ENCODE measurements at places on chromosomes 2 and 18. TPM values are rescaled to one million over a fixed set of nuclear protein-coding genes. Genes with fewer than 3 reads are reported as not detected.

Gene C1GALT1C1L
- total RNA-seq, result 0.89 TPM

Gene SPDYA
- 3.3 TPM for total RNA-seq

Gene AMER3
- under 0.01 TPM for total RNA-seq

Gene LDLRAD4
- total RNA-seq, result 28.2 TPM

Gene DCTN1
- 59.2 TPM for total RNA-seq

Gene ANKRD36B
- 104 TPM for total RNA-seq

Gene KIAA2012
- 0.10 TPM for total RNA-seq

Gene WNT10A
- total RNA-seq, result 5.7 TPM

Gene DNAH7
- 2.0 TPM for total RNA-seq

Gene LYPD6B
- total RNA-seq, result 12.3 TPM

Gene ZNF385B
- 0.89 TPM for total RNA-seq

Gene APLF
- 10.0 TPM for total RNA-seq

Gene CNDP1
- total RNA-seq, result 0.10 TPM

Gene C1QL2
- total RNA-seq, result 0.10 TPM

Gene CRYGD
- total RNA-seq, result not detected

Gene TRPM8
- total RNA-seq, result 0.10 TPM

Gene C2orf72
- 0.39 TPM for total RNA-seq

Gene TMEM237
- 48.2 TPM for total RNA-seq

Gene KCNE4
- total RNA-seq, result 5.4 TPM

Gene IL36G
- 4.4 TPM for total RNA-seq

Gene CYP27C1
- 4.3 TPM for total RNA-seq

Gene CHRNG
- total RNA-seq, result 1.6 TPM

Gene POTEC
- total RNA-seq, result not detected

Gene UGT1A10
- total RNA-seq, result not detected

Gene ST8SIA3
- total RNA-seq, result not detected

Gene COBLL1
- 25.9 TPM for total RNA-seq

Gene MSTN
- 6.2 TPM for total RNA-seq

Gene CCDC93
- total RNA-seq, result 34.7 TPM

Gene GLI2
- 11.4 TPM for total RNA-seq

Gene M1AP
- 0.99 TPM for total RNA-seq

Gene LYG2
- 16.5 TPM for total RNA-seq

Gene HRH4
- 0.30 TPM for total RNA-seq

Gene GREB1L
- 4.2 TPM for total RNA-seq

Gene LYG1
- 0.59 TPM for total RNA-seq

Gene ADD2
- 8.5 TPM for total RNA-seq

Gene NEURL3
- total RNA-seq, result 0.10 TPM

Gene AQP12B
- not detected for total RNA-seq

Gene ANKRD62
- not detected for total RNA-seq

Gene ALLC
- not detected for total RNA-seq

Gene TMEM178A
- 3.2 TPM for total RNA-seq

Gene FEV
- not detected for total RNA-seq

Gene LRATD1
- total RNA-seq, result 27.8 TPM

Gene ZDBF2
- 8.2 TPM for total RNA-seq

Gene ABCA12
- 26.2 TPM for total RNA-seq

Gene MATN3
- 0.30 TPM for total RNA-seq

Gene SLC40A1
- 265 TPM for total RNA-seq

Gene ATP6V1C2
- total RNA-seq, result 56.8 TPM

Gene TPO
- 0.49 TPM for total RNA-seq

Gene CPSF3
- total RNA-seq, result 38.4 TPM

Gene COL4A3
- 0.20 TPM for total RNA-seq

Gene MROH2A
- 0.49 TPM for total RNA-seq

All from skin of body (tissue), 3 donors.